Thymus (tissue), 14 donors: ENCODE measurements at places on chromosomes 13 and 19.

- DNase-seq: no peak
These were observed 12.4 kb downstream of the MAST3 start for GRCh38 chr19:18109733-18110608.

DNA sequence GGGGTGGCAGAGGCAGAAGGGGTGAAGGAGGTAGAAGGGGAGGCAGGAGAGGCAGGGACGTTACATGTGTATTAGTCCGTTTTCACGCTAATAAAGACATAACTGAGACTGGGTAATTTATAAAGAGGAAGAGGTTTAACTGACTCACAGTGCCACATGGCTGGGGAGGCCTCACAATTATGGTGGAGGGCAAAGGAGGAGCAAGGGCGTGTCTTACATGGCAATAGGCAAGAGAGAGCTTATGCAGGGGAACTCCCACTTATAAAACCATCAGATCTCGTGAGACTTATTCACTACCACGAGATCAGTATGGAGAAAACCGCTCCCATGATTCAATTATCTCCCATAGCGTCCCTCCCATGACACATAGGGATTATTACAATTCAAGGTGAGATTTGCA lies 19.0 kb upstream of the ACOD1 start:
- DNase-seq: no peak

DNA sequence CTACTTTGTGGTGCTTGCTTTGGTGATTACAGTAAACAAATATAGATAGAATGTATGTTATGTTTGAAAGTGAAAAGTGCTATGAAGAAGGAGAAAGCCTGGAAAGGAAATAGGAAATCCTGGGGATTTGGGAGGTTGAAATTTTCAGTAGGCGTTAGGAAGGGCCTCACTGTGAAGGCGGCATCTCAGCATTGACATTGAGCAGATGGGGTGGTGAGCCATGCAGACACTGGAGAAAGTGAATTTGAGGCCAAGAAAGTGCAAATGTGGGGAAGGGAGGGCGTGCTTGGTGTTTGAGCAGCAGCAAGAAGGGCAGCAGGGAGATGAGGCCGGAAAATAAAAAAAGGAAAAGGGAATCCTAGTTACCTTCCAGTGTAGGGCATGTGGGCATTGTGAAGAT lies 20.3 kb downstream of the SOX21 start:
- no peak for DNase-seq

DNA sequence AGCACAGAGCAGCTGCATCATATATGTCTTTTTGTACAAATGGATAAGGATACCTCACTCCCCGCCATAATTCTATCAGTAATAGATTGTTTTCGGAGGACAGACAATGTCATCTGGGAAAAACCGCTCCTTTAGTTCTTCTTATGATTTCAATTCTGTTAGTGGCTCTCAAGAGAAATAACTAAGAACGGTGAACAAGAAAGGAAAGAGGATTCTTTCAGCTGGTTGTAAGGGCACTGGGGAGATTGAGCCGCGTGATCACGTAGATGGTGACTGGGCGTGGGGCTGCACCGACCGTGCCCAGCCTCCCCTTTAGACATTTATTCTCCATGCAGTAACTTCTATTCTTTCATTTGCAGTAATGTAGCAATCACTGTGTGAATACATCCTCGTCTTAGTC lies 99.4 kb upstream of the PEG3 start:
- DNase-seq: no peak

GRCh38 chr19:54141356-54141755 lies 3.8 kb downstream of the CNOT3 start:
- DNase-seq: no peak

- no peak for DNase-seq
These were observed 52.5 kb upstream of the UQCRFS1 start for GRCh38 chr19:29265436-29265835.

GRCh38 chr19:49423985-49424303 lies 703 bp upstream of the PTH2 start:
- DNase-seq: no peak

- DNase-seq: peak; percentile 78
These were observed 7.4 kb upstream of the FCGBP start for GRCh38 chr19:39941615-39942365.

DNA sequence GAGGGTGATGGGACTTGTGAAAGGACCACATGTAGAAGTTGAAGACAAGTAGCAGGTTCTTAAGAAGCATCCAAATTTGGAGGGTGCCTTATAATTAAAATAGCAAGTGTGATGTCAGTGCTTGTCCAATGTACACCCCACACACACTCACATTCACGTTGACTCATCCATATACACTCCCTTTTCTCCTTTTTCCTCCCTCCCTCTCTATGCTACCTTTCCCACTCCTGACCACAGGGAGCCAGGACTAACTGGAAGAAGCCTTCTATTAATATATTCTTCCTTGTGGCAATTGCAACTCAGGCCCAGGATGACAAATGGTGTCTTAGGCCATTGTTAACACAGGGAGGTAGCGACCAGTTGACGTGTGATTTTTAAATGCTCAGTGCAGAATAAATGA lies 16.3 kb upstream of the GPR183 start:
- DNase-seq: no peak
